ENCODE measurements at places on chromosomes 13 and 19.

GRCh38 chr13:114025714-114026431 lies 52.0 kb upstream of the C13orf46 start:
- no peak overlapping the region for H3K27ac ChIP-seq
- peaks cover 14% of the 10 kb centered on the region for H3K27me3 ChIP-seq
- peaks cover 5% of the 10 kb centered on the region for H3K4me1 ChIP-seq
- no peak overlapping the region for H3K4me3 ChIP-seq
- peaks cover 17% of the 10 kb centered on the region for H3K36me3 ChIP-seq

DNA sequence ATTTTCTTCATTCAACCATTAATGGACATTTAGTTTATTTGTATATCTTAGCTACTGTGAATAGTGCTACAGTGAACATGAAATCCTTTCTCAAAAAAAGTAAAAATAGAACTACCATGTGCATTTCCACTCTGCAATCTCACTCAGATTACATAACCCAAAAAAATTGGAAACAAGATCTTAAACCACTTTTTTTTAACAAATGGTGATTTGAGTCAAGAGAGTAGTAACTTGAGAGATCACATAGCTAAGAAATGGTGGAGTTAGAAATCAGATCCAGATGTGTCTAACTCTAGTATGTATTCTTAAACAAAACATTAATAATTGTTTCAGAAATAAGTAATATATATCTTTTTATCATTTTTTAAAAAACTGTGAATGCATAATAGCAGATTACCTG lies 318.3 kb upstream of the SGCG start:
- no peak overlapping the region for H3K27ac ChIP-seq
- no peak overlapping the region for H3K4me3 ChIP-seq
- no peak for DNase-seq
- H3K36me3 ChIP-seq, result no peaks in the 10 kb centered on the region
- no peaks in the 10 kb centered on the region for H3K4me1 ChIP-seq

- H3K27me3 ChIP-seq, result peaks cover 8% of the 10 kb centered on the region
- no peaks in the 10 kb centered on the region for H3K4me1 ChIP-seq
- no peak for DNase-seq
Observed at GRCh38 chr13:99392470-99393135, 85.4 kb upstream of the GPR183 start.

- H3K36me3 ChIP-seq, result peaks cover 25% of the 10 kb centered on the region
- peak overlapping the region; percentile 89 for H3K4me3 ChIP-seq
- H3K27me3 ChIP-seq, result peaks cover 26% of the 10 kb centered on the region
- peak; percentile 49 for DNase-seq
Observed at GRCh38 chr19:50657712-50658440, 8.6 kb downstream of the C19orf81 start.

Measured in endothelial cell (in vitro differentiated cells).